Fibroblast of upper back skin (primary cell): ENCODE measurements at places on chromosomes 5 and 9.

- DNase-seq: no peak
Measured at GRCh38 chr5:113179156-113179555, 202.6 kb downstream of the DCP2 start.

DNA sequence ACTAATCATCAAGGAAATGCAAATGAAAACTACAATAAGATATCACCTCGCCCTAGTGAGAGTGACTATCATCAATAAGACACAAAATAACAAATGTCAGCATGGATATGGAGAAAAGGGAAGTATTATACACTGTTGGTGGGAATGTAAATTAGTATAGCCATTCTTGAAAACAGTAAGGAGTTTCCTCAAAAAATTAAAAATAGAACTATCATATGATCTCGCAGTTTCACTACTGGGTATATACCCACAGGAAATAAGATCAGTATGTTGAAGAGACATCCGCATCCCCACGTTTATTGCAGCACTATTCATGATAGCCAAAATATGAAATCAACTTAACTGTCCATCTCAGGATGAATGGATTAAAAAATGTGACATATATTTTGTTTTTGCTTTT is 31.6 kb upstream of the STK32A start:
- no peak for DNase-seq

- no peak for DNase-seq
Measured at GRCh38 chr5:148748702-148749392, 77.6 kb upstream of the ADRB2 start.

DNA sequence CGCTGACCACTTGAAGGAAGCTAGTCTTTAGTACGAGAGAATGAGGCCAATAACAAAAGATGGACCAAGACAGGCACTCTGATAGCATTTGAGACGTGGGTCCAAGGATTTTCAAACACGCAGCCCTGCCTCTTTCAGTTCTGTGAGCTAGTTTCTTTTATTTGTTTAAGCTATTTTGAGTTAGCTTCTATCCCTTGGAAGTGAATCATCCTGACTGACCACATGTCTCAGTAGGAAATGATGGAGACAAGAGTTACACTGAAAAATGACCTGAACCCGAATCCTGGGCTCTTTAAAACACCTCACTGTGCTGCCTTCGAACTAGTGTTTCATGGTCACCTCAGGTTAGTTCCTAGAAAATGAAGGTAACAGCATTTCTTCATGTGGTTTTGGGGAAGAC is 9.9 kb downstream of the TEK start:
- DNase-seq: peak; percentile 50

- DNase-seq: peak; percentile 86
Measured at GRCh38 chr9:25964239-25964638, 286.0 kb upstream of the TUSC1 start.

DNA sequence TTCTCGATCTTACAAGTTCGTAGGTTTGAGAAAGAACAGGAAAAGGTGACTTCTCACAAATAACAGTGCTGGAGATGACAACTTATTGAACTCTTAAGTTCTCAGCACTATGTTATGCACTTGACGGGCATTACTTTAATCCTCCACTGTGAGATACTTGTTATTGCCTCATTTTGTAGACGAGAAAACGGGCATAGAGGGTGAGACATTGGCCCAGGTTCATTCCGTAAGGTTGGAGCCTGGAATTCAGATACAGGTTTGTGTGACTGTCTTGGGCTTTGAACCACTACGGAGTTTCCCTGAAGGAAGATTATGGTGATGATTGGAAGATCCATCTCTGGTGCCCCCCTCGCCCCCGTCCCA is 657 bp downstream of the MAT2B start:
- DNase-seq: no peak

GRCh38 chr5:174355208-174355612 is 309.7 kb downstream of the NSG2 start:
- peak; percentile 81 for DNase-seq

- DNase-seq: no peak
Measured at GRCh38 chr5:125236007-125236406, 489.6 kb upstream of the ZNF608 start.

DNA sequence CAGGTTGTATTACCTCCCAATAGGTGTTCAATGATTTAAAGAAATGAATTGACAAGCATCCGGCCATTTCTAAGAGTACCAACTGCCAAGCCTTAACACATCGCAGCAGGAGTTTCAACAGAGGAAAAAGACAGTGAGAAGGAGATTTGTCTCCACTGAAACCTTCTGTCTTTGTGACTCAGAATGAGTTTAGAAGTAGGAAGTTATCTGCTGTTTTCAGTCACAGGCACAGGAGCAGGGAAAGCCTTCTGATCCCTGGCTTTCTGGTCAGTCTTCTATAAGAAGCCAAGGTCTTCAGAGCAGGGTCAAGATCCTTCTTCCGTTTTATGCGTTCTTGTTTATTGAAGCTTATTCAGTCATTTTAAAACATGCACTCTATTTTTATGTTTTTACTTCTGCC is 390.7 kb upstream of the PCSK5 start:
- no peak for DNase-seq

- DNase-seq: no peak
Measured at GRCh38 chr9:117704597-117704996, 394 bp downstream of the TLR4 start.

- no peak for DNase-seq
Measured at GRCh38 chr9:72954431-72955125, 1.7 kb upstream of the ALDH1A1 start.

- DNase-seq: no peak
Measured at GRCh38 chr5:180810959-180811622, 8.5 kb upstream of the MGAT1 start.

GRCh38 chr5:178314961-178315820 is 82.6 kb upstream of the PHYKPL start:
- no peak for DNase-seq

DNA sequence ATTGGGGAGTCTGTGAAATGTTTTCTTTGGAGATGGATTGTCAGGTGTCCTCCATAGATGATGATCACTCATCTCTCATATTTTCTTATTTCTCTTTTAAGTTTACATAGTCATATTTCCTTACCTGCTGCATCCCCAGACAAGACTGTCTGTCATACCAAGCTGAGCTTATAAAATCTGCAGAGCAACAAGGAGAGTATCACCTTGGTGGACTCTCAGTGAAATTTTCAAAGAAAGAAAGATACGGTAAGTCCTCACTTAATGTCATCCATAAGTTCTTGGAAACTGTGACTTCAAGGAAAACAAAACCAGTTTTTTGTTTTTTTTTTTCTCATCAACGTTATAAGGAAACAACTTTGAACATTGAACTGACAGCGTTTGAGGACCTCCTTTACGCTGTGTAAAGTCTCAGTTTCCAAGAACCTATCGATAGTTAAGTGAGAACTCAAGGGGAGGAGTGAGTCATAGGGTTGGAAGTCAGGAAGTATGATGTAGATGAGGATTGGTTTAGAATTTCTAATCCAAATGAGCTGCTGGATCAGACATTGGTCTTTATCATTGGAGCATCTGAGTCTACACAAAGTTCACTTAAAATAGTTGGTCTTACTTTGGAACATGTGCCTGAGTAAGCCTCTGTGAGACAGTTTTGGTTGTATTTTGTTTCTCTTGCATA is 45.5 kb downstream of the SPIN1 start:
- peak; percentile 43 for DNase-seq

- no peak for DNase-seq
Measured at GRCh38 chr9:24242576-24242975, 303.1 kb downstream of the IZUMO3 start.

GRCh38 chr9:113511047-113511521 is 47.6 kb downstream of the RGS3 start:
- no peak for DNase-seq

- DNase-seq: no peak
Measured at GRCh38 chr9:109277451-109277850, 43.4 kb downstream of the EPB41L4B start.

DNA sequence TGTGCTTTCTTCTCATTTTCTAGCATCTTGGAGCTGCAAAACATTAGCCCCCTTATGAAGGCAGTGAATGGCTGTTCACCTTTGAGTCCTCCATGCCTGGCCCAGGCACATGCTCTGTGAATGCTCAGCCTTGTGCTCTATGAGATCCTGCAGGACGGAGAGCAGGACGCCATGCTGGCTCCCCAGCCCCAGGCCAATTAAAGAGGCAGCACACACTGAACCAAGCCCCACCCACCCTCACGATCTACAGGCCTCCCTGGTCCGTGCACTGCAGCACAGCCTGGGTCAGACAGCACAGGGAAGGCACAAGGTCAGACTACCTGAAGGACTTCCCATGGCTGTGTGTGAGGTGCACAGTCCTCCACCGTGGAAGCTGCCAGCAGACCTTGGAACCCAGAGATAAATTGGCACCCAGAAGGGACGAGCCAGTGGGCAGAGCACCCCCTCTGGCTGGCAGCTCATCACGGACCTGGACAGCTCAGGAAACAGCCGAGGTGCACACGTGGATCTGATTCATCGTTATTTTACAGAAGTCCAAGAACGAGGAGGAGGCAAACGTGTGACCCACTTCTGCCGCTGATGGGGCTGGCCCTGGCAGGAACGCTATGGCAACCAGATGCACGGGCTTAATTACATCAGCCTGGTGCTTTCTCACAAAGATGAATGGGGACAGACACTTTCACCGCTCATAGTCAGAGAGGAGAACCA is 59.5 kb downstream of the OLFM1 start:
- DNase-seq: no peak

DNA sequence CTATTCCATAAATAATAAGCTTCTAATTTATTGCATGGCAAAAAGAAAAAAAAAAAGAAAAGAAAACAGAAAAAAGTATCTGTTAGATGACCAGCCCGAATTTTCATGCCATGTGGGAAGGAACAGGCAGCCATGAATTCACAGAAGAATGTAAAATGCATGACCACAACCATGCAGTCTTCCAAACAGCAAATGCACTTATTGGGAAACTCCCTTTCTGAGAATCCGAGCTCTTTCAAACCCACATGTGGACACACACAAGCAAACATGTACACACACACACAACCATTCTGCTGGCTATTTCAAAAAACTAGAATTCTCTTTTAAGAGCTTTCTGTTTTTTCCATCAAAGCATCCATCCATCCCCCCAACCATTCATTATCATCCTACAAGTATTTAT is 236.1 kb downstream of the DNAH5 start:
- peak; percentile 7 for DNase-seq

DNA sequence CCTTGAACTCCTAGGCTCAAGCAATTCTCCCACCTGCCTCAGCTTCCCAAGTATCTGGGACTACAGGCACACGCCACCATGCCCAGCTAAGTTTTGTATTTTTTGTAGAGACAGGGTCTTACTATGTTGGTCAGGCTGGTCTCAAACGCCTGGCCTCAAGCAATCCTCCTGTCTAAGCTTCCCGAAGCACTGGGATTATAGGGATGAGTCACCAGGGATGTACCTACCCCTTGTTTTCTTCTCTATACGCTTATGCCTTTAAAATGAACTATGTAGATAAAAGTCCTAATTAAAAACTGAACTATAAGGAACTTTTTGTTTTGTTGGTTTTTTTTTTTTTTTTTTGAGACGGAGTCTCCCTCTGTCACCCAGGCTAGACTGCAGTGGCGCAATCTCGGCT is 25.8 kb downstream of the UIMC1 start:
- DNase-seq: no peak

GRCh38 chr5:14587150-14587549 is 5.6 kb downstream of the OTULINL start:
- DNase-seq: no peak

DNA sequence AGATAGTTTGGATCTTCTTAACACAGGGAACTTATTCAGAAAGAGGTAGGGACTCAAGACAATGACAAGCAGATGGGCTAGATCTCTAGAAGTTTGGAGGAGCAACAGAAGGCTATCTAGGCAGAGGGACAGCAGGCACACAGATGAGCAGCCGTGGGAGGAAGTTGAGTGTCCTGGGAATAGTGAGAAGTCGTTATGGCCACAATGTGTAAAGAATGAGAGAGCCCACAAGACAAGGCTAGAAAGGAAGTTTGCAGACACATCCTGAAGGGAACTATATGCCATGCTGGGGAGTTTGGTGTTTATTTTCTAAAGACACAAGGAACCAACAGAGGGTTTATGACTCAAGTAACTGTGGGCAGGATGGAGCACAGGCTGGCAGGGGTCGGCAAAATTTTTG is 160.6 kb downstream of the PALM2AKAP2 start:
- no peak for DNase-seq

GRCh38 chr5:133114166-133114932 is 62.5 kb downstream of the HSPA4 start:
- DNase-seq: no peak

GRCh38 chr9:113566712-113567071 is 103.2 kb downstream of the RGS3 start:
- DNase-seq: no peak

DNA sequence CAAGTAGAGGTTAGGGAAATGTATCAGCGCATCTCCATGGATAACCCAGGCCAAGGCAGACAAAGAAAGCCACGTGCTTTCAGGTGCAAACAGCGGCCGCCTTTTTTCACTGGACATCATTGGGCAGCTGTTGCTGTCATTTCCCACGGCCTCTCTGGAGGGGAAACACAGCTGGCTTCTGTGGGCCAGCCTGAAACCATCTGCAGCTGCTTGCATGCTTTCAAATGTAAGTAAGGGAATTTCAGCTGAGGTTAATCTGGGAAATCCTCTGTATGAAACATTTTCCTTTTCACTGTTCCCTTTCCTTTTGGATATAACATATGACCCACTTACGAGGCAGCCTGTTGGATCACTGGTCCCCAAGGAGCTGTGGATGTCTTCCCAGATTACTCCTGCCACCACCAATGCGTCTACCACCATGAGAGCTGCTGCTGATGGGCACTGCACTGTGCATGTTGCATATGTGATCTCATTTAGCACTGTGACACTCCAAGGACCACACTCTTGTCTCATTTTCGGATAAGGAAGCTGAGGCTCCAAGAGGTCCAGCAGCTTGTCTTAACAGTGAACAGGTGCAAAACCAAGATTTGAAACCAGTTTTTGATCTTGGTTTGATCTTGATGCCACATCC is 106.3 kb downstream of the C9orf152 start:
- no peak for DNase-seq

DNA sequence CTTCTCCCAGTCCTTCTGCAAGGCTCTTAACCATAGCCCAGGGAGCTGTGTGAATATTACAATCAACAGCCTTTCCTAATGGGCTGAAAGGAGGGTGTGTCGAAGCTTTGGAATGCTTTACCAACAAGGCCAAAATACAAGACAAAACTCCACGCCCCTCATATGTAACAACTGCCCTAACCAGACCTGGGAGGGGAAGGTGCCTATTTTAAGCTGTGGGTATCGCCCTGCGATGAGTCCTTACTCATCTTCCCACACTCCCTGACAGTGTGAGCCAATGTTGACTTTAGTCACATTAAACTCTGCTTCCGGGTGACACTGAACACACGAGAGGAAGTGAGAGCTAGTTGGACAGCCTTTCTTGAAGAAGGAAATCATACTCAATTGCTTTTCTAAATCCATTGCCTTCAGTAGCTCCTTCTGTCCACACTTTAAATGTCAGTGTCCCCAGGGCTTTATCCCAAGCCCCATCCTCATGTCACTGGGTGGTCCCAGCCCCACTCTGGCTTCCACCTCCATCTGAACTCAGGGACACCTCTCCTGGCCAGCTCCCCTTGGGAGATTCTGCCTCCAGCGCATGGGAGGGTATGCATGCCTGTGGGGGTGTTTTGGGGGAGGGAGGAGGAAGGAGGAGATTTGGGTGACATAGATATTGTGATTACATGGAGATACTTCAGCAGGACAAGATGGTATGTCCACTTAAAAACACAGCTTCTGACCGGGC is 6.5 kb upstream of the TBC1D9B start:
- DNase-seq: peak; percentile 14
